Smooth muscle cell of the brain vasculature (primary cell): ENCODE measurements at places on chromosomes 1 and 21.

GRCh38 chr1:244150665-244151064, 99.6 kb downstream of the ZBTB18 start:
- DNase-seq: no peak

DNA sequence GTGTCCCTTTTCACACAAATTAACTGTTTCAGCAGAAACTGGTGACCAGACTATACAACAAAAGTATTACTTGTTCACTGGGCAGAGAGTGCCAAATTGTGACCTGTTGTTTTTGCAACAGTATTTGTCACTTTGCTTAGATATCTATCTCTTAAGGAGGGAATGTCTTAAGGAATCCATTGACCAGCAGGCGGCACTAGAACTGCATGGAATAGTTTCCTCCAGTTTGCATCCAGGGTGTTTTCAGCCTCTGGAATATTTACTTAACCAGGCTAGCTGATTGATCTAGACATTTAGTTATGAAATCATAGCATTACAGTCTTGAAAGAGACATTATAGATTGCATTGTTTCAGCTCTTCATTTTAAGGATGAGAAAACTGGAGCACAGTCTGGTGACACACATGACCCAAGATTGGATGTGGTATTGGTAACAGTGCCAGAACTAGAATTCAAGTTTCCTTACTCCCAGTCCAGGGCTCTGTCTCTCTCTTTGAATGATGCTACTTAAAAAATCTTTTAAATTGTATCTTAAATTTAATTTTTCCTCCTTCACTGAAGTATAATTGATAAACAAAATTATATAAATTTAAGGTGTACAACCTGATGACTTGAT, 16.9 kb downstream of the RPTN start:
- peak; percentile 52 for DNase-seq

DNA sequence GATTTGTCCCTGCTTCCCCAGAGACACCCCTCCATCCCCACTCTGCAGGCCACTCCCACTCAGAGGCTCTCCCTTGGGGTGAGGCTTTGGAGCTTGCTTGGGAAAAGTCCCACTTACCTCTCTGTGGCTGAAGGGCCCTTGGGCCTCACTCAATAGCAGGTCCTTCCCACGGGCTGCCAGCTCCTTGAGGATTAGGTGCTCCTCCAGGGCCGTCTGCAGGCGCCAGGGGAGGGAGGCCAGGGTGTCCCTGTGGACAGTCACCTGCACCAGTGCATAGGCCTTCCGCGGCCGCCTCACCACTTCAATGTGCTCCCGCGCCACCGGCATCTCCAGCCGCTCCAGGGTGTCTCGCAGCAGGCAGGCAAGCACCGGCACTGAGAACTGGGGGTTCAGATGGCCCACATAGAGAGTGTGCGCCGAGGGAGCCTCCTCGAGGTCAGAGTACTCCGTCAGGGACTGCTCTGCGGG, 1.4 kb downstream of the SLFNL1 start:
- no peak for DNase-seq

DNA sequence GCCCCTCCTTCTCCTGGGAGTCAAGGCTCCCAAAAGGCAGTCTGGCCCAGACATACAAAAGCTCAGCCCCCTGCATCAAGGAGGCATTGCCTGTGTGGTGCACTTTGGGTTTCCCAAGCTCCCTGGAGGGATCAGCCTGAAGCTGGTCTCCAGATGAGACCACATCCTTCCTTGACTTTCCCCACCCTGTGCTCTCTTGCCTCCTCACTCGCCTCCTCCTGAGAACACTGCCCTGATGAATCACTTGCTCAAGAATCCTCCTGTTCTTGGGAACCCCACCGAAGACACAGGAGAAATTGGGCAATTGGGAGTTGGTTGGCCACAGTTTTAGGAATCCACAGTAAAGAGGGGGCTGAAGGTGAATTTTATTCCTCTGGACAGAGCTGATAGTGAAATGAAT, 34.8 kb upstream of the LYST start:
- DNase-seq: no peak

DNA sequence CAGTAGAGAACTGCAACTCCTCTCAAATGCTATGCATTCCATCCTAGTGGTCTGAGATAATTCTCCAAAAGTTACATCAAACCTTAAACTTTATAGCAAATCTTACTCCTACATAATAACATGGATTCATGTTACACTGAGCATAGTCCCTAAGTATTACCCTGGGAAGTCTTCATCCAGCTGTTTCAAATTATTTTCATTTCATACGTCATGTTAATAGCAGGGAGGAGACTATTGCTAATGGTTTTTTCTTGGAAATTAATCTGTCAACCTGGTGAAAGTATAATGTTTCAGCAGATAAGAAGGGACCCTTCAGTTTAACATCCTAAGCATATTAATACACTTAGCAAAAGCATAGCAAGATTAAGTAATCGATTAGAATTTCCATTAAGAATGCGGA, 318.1 kb downstream of the USP25 start:
- no peak for DNase-seq

DNA sequence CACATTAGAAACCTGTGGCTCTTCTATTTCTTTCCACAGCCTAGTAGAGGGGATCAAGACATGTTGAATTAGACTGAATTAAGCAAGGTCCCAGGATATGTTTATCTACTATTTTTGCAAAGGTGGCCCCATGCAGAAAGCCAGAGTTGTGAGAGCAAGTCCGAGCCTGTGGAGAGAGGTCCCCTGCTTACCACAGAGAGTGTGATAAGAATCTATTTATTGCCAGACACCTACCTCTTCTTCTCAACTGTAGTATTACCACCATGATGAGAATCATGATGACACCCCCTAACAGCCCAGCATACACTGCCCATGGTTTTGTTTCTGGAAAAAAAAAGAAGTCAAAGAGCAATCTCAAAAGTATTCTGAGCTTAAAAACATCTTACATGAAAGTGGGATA, 23.0 kb downstream of the SLAMF1 start:
- no peak for DNase-seq

DNA sequence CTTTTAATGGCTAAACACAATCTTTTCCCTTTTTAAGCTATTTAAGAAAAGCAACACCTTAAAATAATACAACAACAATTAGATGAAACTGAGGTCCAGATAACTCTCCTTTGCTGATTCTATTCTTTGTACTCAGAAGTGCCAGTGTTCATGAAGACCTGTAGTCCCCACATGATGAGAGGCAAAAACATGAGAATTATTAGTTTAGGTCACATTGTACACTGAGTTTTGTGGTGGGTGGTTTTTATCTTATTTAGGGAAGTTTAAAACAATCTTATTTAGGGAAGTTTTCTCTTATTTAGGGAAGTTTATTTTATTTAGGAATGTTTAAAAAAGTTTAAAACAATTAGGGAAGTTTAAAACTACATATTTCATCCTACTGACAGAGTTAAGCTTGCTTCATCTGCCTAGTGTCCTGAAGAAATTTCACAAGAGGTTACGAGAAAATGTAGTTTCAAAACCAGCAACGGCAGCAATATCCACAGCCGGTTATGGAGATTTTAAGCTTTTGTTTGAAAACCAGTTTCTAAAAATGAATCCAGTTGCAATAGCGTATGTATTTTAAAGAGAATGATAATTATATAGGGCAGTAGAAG, 7.8 kb upstream of the OR14I1 start:
- no peak for DNase-seq

DNA sequence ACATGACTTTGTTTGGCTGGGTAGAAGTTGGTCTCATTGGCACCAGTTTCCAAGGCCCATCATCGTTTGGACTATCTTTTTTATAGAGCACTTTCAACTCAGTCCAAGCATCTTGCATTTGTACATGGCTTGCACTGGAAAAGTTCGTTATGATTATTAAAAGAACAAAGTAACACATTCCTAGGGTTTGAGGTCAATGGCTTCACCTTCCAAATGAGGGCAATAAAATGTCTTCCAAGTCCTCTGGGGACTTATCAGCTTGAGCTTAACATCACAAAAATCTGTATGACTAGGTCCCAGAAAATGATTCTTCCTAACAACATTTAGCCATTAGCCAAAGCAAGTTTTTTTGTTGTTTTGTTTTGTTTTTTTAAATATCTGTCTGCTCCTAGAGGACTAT, 610.8 kb downstream of the LMO4 start:
- DNase-seq: no peak

DNA sequence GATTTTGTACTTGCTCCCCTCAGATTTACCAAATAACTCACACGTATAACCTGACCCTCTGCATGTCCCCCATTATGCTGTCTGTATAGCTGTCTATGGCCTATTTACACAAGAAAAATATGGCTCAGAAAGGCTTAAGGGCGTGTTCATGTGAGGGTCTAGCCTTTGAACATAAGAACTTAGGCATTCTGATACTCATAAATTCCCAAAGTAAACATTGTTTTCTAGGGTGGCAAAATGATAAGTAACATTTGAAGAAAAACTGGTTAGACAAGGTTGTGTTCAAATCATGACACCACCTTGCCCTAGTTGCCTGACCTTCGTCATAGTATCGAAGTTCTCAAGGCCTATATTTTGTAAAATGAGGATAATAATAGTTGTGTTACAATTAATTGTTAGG, 394.6 kb downstream of the LRRIQ3 start:
- no peak for DNase-seq

DNA sequence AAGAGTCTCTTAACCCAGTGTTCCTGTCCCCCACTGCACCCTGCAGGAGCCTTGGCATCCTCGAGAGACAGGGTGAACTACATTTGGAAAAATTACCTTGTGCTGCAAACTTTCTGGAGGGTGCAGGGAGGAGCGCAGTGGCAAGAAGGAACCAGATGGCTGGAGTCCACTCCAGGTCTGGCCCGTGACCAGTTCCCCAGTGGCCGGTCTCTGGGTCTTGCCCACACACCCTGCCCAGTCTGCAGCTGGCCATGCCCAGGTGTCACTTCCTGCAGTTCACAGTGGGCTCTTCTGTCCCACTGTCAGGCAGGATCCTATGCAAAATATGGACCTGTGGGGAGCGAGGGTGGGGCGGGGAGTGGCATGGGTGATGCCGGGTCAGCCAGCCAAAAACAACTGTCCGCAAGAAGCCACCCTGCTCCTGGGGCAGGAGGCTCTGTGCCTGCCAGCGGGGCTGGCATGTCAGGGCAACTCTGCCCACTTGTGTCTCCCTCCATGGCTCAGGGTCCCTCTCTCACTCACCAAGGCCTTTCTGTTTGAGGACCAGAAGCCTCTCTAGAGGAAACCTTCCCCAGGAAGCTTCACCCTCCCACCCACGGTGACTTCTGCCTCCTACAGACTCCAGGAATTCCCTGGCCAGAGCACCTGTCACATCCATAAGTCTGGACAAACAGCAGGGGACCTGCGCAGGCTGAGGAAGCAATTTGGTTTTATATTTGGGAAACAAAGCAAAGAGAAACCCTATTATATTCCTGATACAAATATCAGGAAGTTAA, 55.6 kb downstream of the KIF21B start:
- DNase-seq: no peak

- no peak for DNase-seq
These were observed 38.7 kb downstream of the GPR161 start for GRCh38 chr1:168097921-168098528.

- no peak for DNase-seq
These were observed 35.4 kb downstream of the ENAH start for GRCh38 chr1:225617479-225617878.

DNA sequence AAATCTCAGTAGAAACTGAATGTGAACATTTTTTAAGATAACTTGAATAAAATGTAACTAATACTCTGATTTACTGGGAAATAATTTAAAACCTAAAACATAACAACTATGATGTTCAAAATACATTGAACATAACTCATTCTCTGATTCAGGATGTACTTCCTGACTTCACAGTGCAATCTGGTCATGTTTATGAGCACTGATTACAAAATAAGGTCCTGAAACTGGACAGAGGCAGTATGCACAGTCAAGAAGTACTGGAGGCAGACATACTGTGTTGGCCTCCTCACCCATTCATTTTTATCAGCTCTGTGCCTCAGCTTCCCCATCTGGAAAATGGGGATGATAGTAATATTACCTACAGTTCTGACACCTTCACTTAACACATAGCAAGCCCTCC, 651.3 kb downstream of the PTPRC start:
- no peak for DNase-seq

DNA sequence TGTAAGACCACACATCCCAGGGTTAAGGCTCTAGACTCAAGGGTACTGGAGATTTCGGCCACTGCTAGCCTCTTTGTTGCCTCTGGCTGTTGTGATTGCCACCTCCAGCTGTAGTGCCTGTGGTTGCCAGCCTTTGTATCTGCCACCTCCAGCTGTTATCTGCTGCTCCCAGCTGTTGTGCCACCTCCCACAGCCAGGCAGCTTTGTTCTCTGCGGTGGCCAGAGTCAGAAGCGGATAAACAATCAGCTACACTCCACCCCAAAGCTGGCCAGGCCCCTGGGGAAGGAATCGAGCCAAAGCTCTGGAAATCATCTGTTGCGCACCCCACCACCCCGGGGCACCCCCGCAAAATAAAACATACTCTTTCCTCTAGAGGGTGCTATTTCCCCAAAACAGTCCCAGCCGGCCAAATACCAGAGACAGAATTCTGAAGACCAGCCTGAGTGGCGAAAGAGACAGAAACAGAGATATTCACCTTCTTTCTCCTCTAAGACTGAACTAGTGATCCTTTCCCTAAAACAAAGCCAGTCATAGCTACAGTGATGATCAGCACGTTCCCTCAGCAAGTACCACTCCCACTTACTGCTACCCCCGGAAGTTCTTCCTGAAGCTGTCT, 14.8 kb upstream of the PIGM start:
- DNase-seq: no peak

DNA sequence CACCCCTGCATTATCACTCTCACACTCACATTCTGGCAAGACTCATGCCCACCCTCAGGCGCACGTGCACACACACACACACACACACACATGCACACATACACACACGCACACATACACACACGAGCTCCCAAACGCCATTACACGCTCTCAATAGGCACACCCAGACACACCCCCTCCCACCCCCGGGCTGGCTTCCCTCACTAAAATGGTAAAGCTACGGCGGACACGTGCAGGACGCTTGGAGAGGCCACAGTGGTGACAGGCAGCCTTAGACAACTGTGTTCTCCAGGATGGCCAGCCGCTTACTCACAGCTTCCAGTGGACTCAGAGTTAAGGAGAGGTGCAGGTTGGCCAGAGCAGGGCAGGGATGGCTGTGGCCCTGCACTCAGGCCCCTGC, 10.1 kb downstream of the MATN1 start:
- DNase-seq: no peak

DNA sequence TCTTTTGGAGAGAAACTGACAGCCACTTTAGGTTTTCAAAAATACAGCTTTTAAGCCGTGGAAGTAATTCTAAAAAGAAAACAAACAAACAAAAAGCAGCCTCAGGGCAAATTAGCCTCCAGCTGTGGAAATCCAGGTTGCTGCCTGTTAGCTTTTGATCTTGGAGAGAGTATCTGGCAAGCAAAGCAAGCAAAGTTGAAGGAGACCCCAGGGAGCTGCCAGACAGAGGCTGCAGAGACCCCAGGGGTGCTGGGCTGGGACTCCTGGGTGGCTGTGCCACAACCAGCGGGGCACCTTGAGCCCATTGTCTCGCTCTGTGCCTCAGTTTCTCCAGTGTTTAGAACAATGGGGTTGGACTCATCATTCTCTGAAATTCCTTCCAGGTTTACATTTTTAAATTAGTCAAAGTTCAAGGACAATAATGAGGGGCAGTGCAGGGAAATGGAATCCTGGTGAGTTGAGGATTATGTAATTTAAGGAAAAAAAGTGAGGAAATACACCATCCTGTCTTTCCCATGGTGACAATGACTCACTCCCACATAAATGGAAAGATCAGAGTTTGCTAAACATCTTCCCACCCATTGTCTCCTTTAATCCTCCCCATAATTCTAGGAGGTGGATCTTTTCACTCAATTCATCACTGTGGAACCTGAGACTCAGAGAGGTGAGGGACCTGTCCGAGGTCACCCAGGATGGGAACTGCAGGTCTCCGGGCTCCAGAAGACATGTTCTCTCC, 480.5 kb downstream of the MATN1 start:
- no peak for DNase-seq

GRCh38 chr21:32613436-32614043, 1.4 kb upstream of the CFAP298 start:
- no peak for DNase-seq
